ENCODE measurements at places on chromosomes 11 and 22.

DNA sequence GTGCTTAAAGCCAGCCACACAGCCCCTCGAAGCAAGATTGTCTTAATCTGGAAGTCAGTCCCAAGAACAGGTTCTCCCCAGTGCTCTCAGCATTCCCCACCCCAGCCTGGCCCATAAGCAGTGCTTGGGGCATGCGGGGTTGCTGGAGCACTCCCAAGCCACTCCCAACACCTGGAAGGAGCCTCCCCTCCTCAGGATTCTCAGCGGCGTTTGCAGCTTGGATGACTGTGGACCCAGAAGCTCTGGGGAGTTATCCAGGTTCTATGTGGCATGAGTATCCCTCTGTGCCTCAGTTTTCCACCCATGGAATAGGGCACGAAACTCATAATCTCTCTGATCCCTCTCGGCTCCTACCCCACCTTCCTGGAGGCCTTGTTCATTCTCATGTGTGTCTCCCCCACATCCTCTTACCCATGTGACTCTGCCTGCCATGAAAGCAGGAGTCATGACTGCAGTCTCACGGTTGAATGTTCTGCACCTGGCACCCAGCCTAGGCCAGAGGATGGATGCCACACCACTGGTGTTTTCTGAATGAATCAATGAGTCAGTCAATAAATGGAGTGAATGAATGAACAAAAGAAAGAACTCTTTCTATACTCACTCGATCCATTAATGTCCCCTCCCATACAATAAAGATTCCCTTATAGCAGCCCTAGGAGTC is 33.4 kb upstream of the WNT7B start:
- DNase-seq = no peak

- DNase-seq = no peak
These were observed 1979.7 kb upstream of the RAG2 start for GRCh38 chr11:38577769-38578168.

DNA sequence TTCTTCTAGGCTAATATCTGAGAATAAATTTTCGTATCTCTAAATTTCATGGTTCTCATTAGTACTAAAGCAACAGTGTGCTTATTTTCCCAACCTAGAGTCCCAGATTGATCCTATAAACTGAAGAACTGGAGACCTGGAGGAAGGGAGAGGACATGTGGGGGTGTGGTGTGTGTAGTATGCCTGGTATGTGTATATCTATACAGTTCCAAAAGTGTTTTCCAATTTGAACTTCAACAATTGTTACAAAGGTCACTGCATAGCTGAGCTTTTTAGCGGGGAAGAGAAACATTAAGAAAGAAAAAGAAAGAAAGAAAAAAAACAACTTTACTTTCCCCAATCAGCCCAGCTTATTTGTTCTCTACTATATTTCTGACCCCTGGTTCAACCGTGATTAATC is 152.1 kb downstream of the SOX6 start:
- DNase-seq = no peak

DNA sequence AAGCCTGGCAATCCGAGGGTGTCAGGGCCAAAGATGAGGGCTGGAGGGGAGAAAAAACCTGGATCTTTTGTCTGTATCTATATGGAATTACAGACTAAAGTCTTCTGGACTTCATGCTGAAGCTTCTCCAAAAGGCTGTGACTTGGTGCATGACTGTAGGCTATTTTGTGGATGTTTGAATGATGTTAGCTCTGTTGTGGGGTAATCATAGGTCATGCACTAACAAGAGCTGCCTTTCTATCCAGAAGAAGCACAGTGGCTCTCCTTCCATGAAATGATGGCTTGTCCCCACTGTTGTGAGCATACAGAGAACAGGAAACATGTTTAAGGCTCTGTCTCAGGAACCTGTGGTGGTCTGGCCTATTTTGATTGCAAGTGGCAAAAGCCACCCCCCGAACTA is 263.3 kb upstream of the PLET1 start:
- DNase-seq = no peak

GRCh38 chr11:125201525-125202141 is 37.1 kb downstream of the PKNOX2 start:
- no peak for DNase-seq

GRCh38 chr22:40240686-40241085 is 63.0 kb downstream of the TNRC6B start:
- no peak for DNase-seq

DNA sequence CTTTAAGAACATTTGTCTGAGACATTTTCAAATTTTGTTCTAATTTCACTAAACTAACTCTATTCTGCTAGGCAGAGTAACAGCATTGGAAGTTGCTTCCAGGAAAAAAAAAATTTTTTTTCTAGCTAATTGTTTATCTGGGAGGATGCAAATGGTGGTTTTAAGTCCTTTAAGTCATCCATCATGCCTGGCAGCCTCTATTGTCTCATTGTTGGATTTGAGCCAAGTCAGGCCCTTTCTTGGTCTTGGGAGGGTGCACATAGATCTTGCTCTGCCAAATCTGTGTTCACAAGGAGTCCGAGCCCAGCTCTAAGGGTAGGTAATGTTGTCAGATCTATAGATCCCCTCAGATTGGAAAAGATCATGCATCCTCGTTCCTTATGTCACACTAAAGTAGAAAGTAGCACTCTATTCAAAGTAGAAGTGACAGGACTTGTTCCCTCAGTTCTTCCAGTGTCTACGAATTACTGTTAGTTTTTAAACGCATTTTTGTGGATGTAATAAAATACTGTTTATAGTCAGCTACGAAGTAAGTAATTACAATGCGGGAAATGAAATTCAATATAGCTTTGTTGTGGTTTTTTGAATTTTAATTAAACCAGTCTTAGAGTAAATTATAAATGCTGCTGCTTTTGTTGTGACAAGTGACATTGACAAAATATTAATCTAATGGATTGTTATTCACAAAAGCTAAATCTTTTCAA is 166.0 kb upstream of the RASSF10 start:
- DNase-seq = no peak

DNA sequence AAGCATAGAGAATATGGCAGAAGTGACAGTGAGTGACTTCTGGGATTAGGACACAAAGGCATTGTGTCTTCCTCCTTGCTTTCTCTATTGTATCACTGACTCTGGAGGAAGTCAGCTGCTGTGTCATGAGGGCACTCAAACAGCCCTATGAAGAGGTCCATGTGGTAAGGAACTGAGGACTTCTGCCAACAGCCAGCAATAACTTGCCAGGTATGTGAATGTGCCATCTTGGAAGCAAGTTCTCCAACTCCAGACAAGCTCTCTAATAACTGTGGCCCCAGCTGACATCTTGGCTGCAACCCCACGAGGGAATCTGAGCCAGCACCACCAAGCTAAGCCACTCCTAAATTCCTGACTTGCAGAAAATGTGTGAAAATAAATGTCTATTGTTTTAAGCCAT is 83.6 kb upstream of the ZBED5 start:
- no peak for DNase-seq

GRCh38 chr11:128193615-128194014 is 393.7 kb downstream of the ETS1 start:
- DNase-seq = no peak

GRCh38 chr22:19523240-19524169 is 705 bp downstream of the CLDN5 start:
- DNase-seq = no peak

DNA sequence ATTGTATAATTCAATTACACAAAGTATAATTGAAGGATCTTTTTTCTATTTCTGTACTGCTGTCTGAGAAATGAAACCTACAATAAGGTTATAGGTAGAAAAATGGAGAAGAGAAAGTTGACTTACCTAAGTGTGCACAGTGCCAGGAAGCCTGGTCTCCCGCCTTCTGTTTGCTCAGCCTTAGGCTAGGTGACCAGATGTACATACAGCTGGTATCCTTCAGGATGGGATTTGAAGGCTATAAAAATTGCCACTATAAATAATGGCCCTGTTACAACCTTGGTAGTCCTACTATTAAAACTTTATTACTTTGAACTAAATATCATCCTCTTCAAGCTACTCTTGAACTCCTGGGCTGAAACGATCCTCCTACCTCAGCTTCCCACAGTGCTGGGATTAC is 19.7 kb downstream of the OR51E2 start:
- no peak for DNase-seq

GRCh38 chr22:47398491-47398890 is 636.0 kb downstream of the TBC1D22A start:
- DNase-seq = no peak

DNA sequence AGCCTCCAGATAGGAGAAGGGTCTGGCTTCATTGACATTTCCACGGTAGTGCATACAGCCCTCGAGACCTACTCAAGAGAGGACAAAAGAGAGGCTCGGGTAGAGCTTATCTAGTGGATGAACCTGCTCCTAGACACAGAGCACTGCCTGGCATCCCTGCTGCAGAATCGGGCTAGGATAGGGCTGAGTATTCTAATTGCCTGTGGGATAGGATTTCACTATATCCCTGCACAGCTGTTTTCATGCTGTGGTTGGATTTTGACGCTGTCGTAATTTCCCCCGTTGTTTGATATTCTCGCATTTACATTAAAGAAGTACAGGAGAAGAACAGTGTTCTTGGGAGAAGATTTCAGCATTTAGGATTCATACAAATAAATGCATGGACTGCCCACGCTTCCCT is 107.8 kb downstream of the KIRREL3 start:
- DNase-seq = no peak

- DNase-seq = no peak
These were observed 43.9 kb downstream of the SGSM3 start for GRCh38 chr22:40414311-40414710.

DNA sequence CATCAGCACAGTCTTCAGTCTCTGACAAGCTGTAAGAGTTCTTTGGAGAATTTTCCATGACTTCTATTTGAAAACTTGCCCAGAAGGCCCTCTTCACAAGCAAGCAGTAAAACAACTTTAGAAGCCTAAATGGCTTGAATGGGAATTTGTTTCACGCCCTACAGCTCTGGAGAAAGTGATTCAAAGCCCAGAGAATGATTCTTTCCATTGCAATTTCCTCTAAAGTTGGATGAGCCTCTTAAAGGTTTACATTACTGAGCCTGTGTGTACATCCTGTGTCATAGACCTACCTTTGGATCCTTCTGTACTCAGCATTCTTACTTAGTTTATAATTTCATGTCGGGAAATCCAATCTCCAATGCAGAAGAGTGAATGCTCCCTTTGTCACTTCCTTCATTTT is 6.8 kb upstream of the OR8B3 start:
- DNase-seq = no peak

DNA sequence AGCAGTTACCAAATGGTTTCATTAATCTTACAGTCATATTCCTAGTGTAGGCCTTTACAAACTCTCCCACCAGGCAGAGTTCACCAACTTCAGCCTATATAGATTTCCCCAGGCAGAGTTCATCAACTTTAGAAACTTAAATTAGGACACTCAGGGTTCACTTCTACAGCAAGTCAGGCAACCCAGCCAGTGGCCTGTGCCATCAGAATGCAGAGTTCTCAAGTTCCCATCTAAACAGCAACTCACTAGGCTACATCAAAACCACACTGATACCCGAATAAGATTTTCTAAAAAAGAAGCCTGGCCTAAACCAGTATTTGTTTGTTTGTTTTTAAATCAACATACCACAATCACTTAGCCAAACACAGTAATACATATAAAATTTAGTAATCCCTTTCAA is 33.7 kb downstream of the PICALM start:
- DNase-seq = no peak

DNA sequence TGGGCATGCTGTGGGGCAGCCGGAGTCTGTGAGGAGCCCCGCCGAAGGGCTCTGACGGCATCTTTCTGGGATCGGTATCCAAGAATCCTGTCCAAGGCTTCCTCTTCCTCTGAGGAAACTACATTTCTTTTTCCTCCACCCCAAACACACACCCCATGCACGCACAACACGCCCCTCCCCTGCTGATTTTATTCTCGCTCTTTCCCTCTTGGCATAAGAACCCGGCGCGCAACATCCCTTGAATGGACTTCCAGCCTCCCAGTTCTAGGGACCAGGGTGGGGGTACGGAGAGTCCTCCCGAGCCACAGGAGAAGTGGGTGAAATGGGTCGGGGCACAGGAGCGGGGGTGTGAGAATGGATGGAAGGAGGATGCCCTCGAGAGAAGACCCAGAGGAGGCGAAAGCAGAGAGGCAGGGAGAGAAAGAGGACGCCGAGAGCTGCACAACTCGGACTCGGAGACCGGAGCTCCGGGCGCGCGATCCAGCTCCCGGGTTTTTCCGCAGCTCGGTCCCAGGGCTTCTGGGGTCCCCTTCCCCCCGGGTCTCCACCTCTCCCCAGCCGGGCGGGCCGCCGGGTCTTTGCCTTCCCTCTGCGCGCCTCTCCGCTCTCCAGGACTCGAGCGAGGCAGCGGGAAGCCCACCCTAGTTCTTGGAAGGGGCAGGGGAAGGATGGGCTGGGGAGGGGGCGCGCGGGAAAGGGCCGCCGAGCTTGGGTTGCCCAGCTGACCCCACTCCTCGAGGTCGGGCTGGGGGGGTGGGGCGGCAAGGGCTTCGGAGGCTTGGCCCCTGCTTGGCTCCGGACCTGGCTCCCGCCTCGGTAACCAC is 1.5 kb upstream of the LARGE1 start:
- no peak for DNase-seq

DNA sequence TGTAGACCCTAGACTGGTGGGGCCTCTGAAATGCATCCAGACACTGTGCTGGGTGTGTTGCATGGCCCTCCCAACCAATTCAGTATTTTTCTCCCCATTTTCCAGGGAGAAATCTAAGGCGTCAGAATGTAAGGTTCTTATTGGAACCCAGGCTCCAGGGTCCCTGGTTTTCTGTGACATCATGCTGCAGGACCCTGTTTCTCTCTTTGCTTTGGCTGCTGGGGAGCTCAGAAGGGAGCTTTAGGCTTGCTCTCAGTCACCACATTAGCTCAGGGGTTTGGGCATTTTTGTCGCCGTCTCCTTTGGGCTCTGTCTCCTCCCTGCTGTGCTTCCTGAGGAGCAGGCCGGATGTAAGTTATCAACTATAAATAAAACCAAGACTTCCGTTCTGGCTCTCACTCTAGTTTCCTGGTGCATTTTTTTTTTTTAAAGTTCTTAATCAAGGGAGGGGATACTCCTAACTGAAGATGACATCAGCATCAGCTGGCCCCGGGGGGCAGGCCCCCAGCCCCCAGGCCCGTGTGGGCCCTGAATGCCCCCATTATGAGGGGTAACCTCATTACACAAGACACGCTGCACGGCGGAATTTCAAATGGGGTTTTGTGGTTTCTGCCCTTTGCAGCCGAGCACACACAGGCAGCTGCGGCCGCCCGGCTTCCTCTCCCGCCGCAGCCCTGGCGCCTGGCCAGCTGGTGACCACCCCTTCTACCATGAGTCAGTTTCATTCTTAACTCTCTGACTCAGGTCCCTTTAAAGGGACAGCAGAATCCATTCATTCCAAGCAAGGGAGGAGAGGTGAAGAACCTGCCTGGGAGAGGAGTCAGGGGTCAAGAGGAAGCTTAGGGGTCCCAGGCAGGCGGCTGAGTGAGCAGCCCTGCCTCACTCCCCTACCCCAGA is 3.2 kb downstream of the MYEOV start:
- peak; percentile 88 for DNase-seq

Measured in GM12864 (cell line).